ENCODE measurements at places on chromosomes 5 and 9.

DNA sequence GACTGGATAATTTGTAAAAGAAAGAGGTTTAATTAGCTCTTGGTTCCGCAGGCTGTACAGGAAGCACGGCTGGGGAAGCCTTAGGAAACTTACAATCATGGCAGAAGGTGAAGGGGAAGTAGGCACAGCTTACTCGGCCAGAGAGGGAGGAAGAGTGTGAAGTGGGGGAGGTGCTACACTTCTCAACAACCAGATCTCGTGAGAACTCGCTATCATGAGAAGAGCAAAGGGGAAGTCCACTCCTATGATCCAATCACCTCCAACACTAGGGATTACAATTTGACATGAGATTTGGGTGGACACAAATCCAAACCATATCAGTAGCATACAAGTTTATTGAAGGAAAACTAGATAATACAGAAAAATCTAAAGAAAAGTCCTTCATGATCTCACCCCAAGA lies 39.9 kb downstream of the NEURL1B start:
- DNase-seq: no peak

DNA sequence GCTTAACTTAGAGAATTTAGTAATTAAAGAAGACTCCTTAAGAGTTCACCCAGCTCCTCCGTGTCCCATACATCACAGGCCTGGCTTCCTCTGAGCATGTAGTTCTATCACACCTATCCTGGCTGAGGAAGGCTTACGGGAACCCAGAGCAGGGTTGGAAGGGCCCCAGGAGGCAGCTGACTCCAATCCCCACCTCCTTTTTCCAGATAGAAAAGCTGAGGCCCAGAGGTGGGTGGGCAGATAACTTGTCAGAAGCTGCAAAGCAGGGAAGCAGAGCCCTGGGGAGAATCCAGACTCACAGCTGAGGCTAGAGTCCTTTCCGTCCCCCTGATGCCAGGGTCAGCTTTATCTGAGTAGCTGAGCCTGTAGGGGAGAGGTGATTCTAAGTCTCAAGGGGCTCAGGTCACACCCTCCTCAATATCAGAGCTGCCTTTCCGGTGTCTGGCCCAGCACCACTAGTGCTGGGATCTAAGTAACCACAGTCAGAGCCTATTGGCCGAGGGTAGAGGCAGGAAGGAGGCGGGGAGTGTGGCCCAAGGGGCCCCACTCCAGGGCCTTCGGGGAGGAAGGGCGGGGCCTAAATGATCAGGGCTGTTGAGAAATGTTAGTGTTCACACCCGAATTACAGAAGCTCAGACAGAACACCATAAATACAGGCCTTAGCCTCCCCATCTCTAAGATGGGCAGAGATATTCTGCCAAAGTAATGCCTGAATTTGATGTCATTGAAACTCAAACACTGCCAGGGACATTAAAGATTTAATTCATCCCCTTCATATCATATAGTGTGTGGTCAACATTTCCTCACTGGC lies 9.9 kb downstream of the CCDC69 start:
- DNase-seq: peak; percentile 67

GRCh38 chr9:112043423-112043822 lies 131.7 kb downstream of the SUSD1 start:
- no peak for DNase-seq

- no peak for DNase-seq
Observed at GRCh38 chr5:72996632-72997031, 40.8 kb downstream of the FCHO2 start.

DNA sequence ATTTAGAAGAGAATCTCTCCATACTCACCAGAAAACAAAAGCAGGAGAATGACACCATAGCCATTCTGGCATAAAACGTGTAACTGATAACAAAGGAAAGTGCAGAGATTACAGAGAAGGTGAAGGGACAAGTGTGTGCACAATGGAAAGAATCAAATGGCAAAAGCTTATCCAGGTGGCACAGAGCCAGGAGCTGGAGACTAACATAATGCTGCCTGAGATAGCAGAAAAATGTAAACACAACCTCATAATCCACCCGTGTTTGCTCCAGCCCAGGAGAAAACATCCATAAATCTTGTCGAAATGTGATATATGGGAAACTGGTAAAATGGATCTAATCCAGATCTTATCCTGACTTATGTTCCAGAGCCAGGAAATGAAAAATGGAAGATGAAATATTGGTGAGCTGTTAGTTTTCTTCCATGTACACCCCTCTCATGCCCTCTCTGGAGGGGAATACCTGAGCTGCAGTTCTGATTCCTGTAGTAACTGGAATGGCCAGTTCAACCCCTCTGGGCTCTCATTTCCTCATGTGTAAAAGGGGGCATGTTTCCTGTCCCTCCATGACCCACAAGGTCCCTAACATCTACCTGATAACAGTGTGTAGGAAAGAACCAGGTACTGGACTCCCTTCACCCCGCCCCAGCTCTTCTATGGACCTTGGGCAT lies 212.3 kb upstream of the DAPK1 start:
- DNase-seq: no peak

- no peak for DNase-seq
Observed at GRCh38 chr5:179729727-179730126, 2.9 kb upstream of the MAML1 start.

- DNase-seq: no peak
Observed at GRCh38 chr5:95788493-95788892, 34.0 kb downstream of the GLRX start.

GRCh38 chr5:72402381-72402890 lies 82.3 kb downstream of the PTCD2 start:
- no peak for DNase-seq

DNA sequence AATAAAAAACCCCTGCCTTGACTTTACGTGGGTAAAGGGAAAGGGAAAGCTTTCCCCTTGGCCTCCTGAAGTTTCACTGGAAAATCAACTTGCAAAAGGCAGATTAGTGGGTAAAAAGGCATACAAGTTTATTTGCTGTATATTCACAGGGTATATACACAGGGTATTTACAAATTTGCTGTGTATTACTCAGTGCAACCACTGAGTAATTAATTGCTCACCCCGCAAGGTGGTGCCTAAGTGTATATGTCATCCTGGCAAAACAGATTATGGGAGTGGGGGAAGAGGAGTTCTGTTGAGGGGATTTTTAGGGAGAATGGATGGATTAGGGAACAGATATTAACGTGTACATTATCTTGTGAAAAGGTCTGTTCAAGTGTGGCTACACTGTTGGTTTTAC lies 7.1 kb upstream of the RARS1 start:
- no peak for DNase-seq

DNA sequence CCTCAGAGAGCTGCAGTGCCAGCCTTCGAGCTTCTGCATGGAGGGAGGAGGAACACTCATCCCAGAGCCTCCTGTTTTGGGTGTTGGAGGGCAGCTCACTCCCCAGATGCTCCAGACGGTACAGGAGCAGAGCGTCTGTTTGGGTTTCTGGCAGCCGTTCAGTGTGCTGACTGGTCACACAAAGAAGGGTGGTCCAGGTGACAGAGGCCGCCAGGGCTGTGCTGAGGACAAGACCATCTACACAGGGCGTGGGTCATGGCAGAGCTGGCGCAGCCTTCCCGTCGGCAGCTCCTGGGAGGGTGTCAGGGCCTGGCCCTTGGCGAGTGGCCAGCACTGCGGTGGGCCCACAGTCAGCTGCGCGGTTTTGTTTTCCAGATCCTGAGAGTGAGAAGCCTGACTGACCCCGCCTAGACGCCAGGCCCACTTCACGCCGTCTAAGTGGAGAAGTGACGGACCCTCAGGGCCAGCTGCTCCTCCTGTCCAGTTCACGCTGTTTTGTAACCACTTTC lies 131.4 kb upstream of the FAM120A start:
- no peak for DNase-seq

DNA sequence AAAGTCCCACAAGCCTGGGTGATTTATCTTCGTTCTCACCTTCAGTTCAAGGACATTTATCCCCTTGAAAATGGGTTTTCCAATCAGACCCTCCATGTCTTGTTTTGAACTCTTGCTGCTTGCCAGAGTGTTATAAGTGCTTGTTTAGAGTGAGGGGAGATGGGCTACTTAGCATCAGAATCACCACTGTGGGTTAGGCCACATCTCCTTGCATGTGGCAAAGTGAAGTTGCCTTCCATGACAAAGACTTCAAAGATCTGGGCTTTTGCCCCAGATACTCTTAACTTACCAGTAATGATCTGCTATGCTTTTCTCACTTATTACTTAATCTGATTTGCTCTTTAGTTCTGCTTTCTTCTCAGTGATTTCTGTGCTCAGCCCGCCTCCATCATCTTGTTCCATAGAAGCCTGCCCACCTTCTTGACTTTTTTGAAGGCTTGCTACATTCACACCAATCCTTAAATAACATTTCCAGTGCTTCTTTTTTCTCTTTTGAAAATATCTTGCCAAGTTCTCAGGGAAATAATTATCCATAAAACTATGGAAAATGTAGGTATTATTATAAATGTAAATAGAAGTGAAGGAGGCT lies 39.0 kb downstream of the GPR21 start:
- no peak for DNase-seq

- no peak for DNase-seq
Observed at GRCh38 chr9:122325124-122325523, 45.7 kb upstream of the PTGS1 start.

DNA sequence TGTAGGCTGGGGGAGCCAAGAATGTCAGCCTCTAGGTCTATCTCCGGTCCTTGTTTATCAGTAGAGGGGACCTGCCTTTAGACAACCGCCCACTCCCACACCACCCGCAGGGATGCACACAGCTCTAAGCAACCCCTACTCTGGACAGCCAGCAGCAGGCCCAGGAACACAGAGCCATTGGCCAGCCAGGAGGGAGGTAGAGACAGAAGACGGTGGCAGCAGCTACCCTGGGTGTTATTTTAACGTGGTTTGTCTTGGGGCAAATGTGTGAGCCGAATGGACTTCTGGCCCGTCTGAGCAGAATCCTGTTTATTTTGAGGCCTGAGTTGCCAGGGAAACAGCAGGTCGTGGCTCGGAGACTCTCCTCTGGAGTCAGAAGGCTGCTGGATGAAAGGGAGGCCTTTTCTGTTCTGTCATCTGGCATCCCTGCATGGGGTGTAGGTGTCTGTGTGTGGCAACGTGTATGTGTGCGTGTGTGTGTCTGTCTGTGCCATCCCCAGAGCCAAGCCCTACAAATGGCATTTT lies 382 bp upstream of the FGF1 start:
- no peak for DNase-seq

- no peak for DNase-seq
Observed at GRCh38 chr5:96384353-96384752, 48.7 kb downstream of the PCSK1 start.

DNA sequence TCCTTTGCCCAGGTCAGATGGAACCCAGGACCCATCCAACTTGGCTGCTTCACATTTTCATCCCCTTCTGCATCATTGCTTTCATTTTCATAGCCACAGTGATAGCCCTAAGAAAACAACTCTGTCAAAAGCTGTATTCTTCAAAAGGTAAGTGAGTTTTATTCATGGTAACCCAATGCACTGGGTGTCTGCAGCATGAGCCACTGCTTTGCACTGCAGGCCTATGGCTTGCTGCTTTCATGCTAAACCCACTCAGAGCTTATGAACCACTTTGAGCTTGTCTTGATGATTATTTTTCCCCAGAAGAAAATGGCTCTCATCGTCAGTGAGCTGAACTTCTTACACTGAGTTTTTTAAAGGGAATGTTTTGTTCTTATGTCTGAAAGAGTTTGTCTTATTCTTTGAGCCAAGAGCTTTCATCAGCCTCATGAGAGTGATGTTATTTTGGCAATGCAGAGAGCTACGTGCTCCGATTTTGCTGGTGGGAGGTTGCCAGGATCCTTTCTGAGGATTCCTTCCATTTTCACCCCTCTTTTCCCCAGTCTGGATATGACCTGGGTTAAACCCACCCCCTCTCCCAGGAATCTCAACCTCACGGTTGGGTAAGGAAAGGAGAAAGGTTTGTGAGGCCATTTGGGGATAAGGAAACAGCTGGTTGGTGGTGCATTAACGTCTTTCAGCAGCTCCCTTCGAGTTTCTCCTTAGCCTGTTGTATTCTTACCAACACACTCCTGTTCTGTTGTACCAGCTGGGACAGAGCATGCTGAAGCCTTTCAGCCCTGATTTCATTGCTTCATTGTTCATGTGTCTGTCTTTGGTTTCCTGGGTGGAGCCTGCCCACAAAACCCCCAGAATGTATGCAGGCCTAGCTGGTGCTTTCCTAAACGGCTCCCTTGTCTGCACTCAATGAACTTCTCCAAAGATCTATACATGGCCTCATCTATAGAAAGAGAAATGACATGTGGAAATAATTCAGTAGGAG lies 47.6 kb downstream of the PDCD1LG2 start:
- DNase-seq: no peak

DNA sequence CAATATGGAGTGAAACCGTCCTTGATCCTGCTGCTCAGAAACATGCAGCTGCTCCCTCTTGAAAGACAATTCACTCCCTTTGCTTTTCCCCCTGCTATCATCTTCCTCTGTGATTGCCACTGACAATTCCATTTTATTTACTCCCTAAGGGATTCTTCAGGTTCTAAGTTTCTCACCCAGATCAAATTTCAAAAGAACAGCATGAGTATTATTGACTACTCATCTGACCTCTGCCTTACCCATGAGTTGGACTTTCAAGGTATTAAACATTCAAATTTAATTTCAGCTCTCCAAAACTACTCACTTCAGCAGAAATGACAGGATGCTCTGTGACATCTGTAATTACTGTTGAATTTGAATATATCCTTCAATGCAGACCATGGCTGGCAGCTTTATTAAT lies 236.5 kb upstream of the HAPLN1 start:
- no peak for DNase-seq

- no peak for DNase-seq
Observed at GRCh38 chr9:113963017-113963620, 87.0 kb downstream of the ZNF618 start.

- DNase-seq: no peak
Observed at GRCh38 chr5:125274211-125274610, 527.8 kb upstream of the ZNF608 start.

DNA sequence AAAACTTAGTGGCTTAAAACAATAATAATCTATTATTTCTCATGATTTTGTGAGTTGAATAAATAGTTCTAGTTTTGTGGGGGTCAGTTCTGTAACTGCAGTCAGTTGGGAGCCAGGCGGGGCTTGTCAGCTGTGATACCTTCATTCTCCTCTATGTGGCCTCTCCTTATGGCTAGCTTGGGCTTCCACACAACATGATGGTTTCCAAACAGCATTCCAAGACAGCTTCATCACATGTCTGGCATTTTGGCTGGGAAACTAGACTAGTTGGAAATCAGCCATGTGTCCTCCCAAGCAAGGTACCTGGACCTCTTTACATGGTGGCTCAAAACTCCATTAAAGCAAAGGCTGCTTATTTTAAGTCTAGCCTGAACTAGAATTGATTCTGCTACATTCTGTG lies 61.4 kb upstream of the RANBP3L start:
- DNase-seq: no peak

- no peak for DNase-seq
Observed at GRCh38 chr5:169670769-169671525, 33.9 kb downstream of the DOCK2 start.

DNA sequence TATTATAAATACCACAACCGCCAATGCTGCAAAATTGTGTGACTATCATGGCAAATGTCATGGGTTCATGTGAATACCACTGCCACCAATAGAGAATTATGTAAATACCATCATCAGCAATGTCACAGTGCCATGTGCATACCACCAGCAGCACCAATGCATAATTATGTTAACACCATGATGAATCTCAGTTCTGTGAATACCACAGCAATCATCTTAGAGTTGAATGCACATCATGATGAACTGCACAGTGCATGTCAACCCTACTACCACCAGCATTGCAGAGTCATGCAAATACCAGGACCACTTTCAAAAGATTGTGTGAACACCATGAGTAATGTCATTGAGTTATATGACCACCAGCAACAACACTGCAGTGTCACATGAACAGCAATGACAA lies 63.2 kb downstream of the SHC3 start:
- DNase-seq: no peak

- no peak for DNase-seq
Observed at GRCh38 chr9:132806723-132807421, 71.2 kb downstream of the AK8 start.
